ENCODE measurements at places on chromosomes 4 and X.

- DNase-seq = no peak
These were observed 54.8 kb upstream of the ADGRG2 start for GRCh38 chrX:19176901-19177630.

DNA sequence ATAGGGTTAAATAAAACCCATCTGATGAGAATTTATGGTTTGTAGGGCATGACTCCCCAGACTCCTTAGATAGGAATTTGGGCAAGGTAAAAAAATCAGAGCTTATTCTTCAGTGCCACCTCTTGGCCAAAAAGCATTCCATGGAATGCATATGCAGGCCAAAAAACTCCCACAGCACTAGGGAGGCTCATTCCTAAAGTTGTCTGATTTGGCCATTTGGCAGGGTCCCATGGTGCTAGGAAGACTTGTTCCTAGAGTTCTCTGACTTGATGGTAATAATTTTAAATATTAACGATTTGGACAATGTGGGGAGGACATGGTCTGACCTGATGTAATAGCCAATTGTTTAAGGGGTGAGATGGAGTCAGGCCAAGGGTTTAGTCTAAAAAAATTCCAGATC, 93.0 kb downstream of the SPIN4 start:
- DNase-seq = no peak

GRCh38 chr4:99300934-99301333, 10.1 kb upstream of the ADH1A start:
- peak; percentile 91 for DNase-seq

DNA sequence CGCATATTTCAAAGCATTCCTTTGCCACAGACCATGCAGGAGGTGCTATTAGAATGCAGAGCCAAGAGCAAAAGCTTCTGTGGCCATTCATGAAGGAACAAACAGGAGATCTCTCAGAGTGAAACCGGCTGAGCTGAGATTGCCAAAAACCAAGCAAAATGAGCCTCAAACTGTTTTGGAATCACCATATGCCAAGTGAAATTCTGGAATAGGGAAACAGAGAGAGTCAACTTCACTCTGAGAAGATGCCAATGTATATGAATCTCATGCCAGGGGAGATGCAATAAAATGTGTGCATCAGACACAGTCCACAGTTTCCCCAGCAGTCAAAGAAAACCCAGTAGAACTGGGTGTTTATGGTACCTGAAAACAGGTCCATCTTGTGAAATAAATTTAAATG, 42.3 kb downstream of the SRPX start:
- DNase-seq = no peak

GRCh38 chr4:70754470-70754869, 32.7 kb downstream of the RUFY3 start:
- no peak for DNase-seq

DNA sequence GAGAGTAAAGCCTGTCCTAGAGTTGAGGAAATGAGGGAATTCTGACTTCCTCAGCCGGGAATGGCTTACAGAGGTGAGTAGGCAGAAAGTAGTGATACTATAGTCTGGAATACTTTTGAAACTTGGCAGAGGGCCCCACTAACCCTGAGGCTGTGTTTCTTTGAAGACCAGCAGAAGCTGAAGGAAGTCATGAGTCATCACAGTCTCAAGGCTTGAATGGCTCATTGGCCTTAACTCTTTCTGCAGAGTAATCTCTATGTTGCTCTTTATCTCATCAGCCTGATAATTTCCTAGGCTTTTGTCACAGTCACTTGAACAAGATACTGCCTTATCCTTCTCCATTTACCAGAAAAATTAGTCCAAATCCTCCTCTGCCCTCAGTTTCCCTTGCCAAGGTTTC, 80.8 kb downstream of the ANKRD50 start:
- DNase-seq = peak; percentile 16

GRCh38 chr4:3451956-3452355, 10.2 kb downstream of the HGFAC start:
- no peak for DNase-seq

DNA sequence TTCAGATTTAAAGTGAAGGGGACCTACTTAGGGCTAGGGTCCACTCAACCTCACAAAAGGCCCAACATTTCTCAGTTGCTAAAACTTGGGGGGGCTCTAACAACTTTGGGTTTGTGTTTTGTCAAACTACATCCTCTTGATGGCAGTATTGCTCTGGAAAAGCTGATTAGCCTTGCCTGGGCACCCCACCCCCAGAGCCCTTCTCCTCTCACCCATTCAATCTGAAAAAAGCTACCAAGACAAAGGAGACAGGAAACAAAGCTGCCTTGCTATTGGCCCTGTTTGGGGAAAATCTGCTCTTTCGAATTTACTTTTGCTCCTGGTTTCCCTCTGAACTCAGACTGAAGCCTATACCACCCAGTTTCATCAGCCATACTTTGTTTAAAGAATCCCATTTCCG, 195.2 kb upstream of the STK26 start:
- DNase-seq = no peak

DNA sequence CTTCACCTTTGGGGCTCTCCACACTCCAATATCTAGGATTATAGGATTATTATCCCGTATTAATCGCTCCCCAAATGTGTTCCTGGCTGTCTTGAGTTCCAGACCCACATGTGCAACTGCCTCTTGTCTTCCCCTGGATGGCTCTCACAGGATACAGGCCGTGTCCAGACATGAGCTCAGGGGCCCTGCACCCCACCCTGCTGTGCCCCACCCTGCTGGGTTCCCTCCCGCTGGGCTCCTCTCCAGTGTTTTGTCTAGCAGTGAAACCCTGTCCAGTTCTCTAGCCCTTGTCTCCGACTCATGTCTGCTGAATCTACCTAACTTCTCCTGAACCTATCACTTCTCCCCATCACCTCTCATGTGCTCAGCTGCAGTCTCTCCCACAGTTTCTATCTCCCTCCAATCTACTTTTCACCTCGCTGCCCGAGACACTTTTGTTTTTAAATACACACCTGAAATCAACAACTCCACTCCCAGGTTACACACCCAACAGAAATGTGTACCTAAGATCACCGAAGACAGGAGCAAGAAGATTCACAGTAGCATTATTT, 2.0 kb downstream of the RNF212 start:
- no peak for DNase-seq

- no peak for DNase-seq
These were observed 62.2 kb downstream of the PRKX start for GRCh38 chrX:3651277-3651676.

DNA sequence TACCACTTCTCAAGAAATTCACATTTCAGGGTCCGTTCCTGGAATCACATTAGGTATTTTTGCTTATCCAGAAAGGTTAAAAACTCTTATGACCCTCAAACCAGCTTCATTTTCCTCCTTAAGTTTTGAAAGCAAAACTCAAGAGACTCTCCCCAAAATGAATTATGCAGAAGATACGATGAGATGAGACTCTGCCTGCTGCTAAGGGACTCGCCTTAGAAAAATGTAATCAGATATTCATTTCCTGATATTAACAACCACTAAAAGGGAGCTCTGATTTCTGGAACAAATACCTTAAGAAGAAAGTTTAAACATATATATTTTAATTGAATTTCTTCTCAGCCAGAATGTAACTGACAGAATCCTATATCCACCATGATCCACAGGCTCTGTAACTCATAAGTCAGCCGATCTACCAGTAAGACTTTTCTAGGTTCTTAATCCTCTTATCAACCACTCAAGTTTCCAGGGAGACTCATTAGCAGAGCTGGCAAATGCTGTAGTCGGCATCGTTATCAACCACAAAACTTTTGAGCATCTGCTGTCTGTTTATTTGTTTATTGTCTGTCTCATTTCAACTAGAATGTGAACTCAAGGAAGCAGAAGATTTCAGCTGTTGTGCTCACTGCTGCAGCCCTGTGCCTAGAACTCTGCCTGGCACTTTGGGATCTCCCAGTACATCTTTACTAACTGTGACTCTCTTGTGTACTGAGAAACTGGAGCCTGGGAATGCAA, 112.5 kb downstream of the LDB2 start:
- no peak for DNase-seq

GRCh38 chr4:162767083-162767482, 399.6 kb downstream of the NAF1 start:
- DNase-seq = no peak

DNA sequence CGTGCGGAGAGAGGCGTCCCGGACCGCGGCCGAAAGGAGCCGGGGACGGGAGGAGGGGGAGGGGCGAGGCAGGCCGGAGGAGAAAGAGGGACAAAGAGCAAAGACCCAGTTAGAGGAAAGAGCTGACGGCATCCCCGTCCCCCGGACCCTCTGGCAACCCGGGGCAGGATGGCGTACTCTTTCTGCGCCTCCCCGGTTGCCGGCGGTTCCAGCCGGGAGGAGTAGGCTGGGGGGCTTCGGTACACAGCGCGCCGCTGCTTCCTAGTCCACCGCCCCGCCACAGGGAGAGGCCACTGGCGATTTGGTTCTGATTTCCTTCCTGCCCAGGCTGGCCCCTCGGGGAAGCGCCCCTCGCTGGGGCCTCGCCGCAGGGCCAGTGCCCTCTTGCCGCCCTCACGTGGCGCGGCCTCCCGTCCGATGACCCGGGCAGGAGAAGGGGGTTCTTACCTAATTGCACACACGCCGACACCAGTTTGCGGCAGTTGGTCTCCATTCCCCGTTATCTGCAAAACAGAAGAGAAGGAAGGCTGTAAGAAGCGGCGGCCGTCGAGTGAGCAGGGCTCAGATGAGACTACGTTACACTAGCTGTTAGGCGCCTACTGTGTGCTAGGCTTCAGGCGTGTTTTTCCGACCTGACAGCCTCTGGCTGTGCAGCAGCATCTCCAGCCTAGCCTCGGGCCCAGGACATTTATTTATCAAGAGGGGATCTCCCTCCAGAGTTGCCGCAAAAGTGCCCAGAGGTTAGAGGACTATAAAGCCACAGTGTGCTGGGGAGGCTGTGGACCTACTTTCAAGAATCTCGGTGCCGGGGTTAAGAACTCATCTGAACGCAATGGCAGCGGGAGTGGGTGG, 9.9 kb upstream of the PITX2 start:
- DNase-seq = no peak

DNA sequence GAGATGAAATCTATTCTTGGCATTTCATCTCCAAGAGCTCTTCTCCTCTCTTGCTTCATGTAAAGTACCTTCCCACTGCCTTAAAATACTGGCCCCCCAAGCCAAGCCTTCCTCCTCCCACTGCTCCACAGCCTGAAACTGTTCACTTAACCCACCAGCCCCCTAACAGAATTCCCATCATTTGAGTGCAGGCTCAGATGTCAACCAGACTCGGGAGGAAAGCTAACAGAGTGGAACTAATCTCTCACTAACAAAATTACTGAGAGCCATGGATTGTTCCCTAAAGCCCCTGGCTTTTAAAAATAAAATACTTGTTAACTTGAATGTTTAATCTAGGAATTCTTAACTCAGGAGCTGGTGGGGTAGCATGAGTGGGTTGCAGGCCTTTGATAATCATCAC, 7.1 kb upstream of the DCUN1D4 start:
- DNase-seq = no peak

DNA sequence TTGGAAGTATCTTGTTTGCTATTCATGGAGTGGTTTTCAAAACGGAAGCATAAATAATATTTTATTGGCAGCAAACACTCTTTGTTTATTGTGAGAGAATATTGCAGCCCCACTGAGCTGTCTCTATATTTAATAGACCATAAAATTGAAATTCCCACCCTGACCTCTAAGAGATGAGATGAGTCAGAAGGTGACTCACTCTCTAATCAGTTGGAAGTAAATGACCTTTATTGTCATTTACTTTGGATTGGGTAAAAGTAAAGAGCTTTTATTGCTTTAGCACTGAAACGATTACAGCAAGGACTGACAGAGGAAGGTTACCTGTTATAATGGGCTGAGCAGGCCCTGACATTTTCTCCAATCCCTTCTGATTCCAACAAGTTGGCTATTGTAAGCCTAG, 55.0 kb downstream of the SYTL5 start:
- DNase-seq = no peak

DNA sequence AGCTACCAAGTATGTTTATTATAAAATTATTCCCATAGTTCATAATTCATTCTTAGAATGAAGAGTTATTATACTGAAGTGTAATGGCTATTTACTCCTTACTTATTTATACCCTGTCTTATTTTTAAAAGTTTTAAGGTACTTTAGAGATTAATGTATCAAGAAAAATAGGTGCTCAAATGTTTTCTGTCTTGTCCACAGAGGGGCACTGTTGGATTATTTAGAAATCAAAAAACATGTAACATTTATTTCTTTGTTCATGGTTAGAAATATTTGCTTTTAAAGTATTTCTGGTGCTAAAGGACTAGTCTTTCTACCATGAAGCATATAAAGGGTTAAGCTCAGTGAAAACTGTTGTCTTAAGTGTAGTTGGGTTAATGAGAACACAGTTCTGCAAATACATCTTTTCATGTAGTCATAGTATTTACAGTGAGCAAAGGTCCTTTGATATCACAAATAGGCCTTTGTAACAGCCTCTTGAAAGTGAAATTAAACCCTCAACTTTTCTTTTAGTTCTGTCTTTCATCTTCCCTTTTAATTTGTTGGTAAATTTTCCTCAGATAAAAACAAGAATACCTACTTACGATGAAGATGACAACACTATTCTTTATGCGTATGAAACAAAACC, 7.7 kb downstream of the SCML1 start:
- DNase-seq = no peak

DNA sequence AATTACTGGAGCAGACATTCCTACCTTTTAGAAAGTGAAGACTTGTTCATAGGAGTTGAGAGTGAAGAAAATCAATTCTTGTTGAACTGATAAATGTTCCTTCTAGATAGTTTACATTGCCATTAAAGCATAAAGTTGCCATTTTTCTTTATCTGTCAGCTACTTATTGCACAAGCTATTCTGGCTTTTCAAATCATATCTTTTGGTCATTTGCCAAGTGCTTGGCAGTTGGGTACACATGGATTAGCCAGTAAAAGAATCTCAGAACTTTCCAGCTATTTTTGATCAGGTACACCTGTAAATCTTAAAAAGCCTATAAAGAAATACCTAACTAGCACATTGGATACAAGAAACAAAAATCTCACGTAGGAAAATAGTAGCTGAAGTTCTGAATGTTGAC, 56.4 kb upstream of the PNPLA4 start:
- DNase-seq = no peak

- no peak for DNase-seq
These were observed 167.8 kb downstream of the RAB28 start for GRCh38 chr4:13316354-13316753.

GRCh38 chr4:74805601-74806000, 11.3 kb upstream of the BTC start:
- no peak for DNase-seq

DNA sequence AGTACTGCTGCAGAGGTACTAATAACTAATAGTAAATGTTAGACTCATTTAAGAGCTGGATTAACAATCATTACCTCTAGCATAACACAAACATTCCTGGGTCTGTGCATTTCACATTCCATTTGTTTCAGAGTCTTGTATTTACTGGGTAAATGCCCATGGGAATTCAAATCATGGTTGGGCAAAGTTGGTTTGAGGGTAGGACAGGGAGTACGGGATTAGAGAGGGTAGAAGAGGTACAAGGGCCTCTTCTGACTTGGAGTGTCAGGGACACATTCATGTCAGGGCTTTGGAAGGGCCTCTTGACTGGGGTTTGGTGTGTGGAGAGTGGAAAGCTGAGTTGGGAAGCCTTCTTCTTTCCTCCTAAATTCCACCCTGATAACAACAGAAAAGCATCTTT, 65.9 kb downstream of the WWC2 start:
- DNase-seq = no peak
